ENCODE measurements at places on chromosomes 2 and 18.

- DNase-seq = peak; percentile 72
Observed at GRCh38 chr18:7452331-7452730, 114.8 kb upstream of the PTPRM start.

GRCh38 chr2:108534584-108535356 is 500 bp downstream of the LIMS1 start:
- DNase-seq = peak; percentile 27

DNA sequence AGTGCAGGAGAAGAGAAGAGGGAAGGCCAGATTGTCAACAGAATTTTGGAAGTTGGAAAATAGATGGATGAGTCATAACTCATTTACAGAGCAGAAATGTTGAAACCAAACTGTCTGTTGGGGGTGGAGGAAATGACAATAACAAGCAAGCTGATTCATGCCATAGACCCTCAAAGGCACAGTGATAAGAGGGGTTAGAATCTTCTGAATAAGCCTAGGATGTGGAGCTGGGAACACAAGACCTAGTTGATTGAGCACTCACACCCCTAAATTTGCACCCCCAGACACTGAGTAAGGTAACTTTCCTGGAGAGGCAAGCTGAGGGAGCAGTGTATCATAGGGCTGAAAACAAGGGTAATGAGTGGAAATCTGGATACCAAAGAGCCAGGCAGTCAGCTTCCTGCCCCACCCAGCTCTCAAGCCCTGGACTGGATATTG is 141.4 kb downstream of the SCG2 start:
- peak; percentile 8 for DNase-seq

GRCh38 chr2:16223161-16223840 is 283.0 kb downstream of the MYCN start:
- no peak for DNase-seq

GRCh38 chr2:166373951-166374350 is 1.8 kb downstream of the SCN9A start:
- peak; percentile 5 for DNase-seq

DNA sequence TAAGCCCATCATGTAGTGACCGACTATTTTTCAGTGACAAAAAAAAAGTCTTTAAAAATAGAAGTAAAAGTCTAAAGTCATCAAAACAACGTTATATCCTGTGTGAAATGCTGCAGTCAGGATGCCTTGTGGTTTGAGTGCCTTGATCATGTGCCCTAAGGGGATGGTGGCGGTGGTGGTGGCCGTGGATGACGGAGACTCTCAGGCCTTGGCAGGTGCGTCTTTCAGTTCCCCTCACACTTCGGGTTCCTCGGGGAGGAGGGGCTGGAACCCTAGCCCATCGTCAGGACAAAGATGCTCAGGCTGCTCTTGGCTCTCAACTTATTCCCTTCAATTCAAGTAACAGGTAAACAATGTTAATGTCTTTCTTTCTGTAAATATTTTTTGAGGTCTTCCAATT is at the start of gene CD28:
Gene CD28 (plus strand): TSS at position 237 of the 400 bp plus-strand sequence. CDS start 58 bp downstream, at position 295.
- DNase-seq = no peak

DNA sequence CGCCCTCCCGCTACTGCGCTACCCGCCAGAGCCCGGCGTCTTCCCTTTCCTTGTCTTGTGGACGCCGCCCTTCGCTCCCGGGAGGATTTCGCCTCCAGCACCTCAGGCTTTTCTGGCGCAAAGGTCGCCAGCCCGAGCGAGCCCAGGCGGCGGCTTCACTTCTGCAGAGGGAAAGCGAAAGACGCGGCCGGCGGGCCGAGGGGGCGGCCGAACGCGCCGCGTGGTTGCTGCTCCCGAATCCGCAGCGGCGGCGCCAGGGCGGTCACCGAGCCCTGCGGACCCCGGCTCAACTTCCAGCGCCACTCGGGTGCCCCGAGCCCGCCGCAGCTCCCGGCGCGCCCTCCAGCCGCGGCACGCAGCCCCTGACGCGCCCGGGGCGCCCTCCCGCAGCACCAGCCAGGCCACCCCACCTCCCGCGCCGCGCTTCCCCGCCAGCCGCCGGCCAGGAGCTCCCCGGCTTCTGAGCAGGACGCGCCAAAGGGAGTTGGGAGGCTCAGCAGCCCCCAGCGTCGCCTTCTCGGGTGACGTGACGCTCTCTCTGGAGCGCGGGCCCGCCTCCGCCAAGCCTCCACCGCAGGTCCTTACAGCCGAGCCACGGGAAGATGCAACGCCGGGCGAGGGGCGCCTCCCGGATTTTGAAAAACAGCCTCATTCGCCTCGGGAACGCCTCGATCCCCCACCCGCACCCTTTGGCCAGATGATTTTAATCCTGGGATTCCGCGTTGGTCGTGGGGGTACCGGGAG is 84.9 kb upstream of the EPB41L3 start:
- DNase-seq = no peak

GRCh38 chr2:72138011-72138881 is 9.4 kb downstream of the CYP26B1 start:
- DNase-seq = no peak

DNA sequence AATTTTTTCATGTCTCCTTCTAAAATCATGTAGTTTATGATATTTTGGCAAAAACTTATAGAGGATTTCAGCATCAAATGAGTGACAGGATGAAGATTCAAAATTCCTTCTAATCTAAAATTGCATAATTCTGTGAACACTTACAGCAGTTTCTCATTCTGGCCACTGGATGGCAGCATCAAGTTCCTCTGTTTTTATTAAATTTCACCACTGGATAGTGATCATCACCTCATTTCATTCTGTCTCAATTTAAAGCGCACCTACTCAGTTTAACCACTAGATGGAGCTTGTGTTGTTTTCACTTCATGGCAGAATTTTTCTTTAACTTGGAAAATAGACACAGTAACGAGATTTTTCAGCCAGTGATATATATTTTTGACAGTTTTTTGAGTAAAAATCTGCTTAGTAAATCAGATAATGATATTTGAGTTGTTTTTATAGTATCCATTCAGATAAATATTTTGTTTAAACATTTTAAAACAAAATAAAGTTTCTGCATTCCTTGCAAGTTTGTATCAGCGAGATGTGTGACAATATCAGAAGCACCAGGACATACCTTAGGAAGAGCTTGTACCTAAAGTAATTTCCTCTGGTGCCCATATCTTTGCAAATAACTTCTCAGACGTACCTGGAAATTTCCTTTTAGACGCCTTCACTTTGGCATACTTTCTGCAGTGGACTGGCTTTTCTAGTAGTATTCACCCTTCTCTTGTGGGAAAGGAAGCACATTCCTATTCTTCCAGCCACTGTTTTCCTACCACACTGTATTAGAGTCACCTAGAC is 94.7 kb upstream of the ARHGAP15 start:
- DNase-seq = peak; percentile 7

GRCh38 chr2:200193331-200193730 is 113.2 kb upstream of the SPATS2L start:
- no peak for DNase-seq

DNA sequence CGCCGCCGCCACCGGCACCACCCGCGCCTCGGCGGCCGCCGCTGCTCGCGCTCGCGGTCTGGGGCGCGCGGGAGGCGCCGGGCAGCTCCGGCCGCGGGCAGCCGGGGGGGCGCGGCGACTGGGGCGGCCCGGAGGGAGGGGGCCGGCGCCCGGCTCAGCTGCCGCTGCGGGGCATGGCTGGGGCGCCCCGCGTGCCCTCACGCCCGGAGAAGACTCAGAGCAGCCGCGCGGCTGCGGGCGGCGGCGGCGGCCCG is 295 bp downstream of the GAREM1 start:
- no peak for DNase-seq

DNA sequence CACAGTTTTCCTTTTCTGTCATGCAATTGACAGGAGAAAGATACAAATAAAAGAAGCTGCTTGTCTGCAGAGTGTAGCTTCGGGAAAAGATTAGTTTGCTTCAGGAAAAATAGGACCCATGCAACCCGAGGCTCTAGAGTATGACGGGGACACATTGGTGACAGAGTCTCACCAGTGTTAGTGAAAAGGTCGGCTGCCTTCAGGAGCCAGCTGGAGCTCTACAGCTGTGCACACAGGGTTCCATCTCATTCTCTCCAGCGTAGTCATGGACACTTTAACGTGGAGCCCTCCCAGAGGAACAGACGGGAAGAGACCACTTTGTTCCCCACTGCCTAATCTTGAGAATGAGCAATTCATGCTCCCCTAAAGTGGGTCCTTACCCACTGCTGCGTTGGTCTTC is 42.9 kb downstream of the FECH start:
- no peak for DNase-seq

DNA sequence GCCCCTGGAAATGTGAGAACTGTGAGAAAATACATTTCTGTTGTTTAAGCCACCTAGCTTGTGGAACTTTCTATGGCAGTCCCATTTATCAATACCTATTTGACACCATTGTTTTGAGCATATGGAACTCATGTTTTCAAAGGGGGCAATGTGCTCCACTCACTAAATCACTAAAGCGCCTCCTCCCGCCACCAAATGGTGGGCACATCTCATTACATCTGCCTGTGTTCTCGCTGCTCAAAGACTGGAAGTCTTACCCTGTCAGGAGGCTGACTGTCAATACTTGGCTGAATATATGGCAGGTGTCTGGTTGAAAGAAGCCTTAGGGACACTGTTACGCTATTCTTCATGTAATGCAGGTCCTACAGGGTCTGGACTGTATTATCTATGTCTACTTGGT is 767.7 kb downstream of the TSN start:
- no peak for DNase-seq

GRCh38 chr18:74496508-74497323 is 553 bp downstream of the CNDP2 start:
- DNase-seq = peak; percentile 12

- no peak for DNase-seq
Observed at GRCh38 chr2:165967746-165968145, 14.2 kb upstream of the TTC21B start.
